Stimulated activated CD4-positive, alpha-beta T cell treated with anti-CD3 and anti-CD28 coated beads, TNF-alpha, amount 100 ng/mL, for 1 hour (primary cell): ENCODE measurements at places on chromosomes 2 and 18.

DNA sequence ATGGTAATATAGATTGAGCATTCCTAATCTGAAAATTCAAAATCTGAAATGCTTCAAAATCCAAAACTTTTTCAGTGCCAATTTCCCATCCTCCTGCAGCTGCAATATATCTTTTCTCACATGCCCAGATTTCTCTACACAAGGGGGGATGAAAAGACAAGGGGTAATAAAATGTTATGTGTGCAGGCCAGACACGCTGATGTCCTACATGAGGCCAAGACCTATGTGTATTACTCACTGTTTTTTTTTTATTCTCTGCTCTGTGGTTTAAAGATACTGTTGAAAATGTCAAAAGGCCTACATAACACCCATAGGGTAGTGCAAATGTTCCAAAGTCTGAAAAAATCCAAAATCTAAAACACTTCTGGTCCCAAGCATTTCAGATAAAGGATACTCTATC, 41.2 kb upstream of the CWC22 start:
- DNase-seq: no peak

DNA sequence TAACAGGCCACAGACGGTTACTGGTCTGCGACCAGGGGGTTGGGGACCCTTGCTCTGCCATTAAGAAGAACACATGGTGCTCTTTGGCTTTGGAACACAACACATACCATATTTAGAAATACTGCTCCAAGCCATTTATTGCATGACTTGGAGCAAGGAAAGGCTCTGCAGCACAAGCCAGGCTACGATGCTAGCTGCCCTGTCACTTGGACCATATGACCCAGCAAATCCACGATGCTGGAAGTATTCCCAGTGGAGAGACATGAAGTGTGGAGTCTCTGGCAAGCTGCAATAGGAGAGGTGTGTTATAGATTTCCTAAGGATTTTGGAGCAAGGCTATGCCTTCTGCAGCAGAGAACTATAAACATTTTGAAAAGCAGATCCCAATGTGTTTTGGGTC, 171.2 kb downstream of the HAUS1 start:
- DNase-seq: no peak

DNA sequence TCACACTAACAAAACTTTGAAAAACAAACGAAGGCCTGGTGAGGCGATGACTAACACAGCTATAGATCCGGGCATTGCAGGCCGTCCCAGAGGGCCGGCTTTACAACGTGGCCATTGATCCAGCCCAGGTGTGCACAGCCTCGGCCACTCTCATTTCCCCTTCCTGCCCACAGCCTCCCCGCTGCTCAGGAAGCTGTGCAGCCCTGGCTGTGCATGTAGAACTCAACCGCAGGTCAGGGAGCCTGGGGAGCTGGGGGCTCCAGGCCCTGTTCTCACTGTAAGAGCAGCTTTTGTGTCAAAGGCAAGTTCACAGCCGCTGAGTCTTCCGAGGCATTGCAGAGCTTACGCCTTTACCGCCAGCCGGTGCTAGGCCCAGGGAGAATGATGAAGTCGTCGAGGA, 87.2 kb downstream of the LONRF2 start:
- DNase-seq: no peak

DNA sequence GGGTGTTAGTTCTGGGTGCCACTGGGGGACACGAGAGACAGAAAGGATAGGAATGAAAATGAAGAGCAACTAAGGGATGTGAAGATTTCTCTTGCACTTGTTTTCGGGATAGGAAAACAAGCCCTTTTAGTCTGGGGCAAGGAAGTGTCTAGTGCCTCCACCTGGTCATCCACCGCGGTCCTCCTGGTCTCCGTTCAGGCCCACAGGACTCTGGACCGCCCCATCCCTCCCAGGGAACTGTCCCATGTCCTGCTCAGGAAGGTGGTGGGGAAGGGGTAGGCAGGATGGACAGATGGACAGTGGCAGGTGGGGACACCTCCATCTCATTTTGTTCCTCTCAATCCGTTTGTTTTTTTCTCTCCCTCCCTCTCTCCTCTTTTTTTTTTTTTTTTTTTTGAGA, 45.9 kb downstream of the AGAP1 start:
- no peak for DNase-seq

DNA sequence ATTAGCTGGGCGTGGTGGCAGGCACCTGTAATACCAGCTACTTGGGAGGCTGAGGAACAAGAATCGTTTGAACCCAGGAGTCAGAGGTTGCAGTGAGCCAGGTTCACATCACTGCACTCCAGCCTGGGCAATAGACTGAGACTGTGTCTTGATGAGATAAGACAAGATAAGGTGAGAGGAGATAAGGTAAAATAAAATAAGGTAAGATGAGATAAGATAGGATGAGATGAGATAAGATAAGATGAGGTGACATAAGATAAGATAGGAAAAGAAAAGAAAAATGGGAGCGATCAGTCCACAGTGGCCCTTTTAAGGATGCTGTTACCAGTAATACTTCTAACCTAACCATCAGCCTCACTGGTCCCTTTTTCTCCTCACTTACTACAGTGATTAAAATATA, 134.3 kb upstream of the UNC80 start:
- DNase-seq: no peak

DNA sequence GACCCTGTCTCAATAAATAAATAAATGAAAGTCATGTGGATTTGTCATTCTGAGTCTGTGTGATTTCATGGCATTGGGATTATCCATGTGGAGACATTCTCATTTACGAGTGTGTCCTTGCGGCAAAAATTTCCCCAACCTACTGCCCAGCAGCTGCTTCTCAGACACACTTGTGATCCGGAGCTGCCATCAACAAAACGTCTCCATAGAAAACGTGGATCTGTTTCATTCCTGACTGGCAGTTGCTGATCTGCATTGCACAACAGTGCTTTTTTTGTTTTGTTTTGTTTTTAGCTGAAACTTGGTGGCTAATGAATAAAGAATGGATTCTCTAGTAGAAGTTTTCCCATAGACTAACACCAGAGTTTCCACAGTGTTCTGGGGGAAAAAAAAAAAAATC, 74.7 kb downstream of the TGIF1 start:
- DNase-seq: no peak

GRCh38 chr2:189824694-189825396, 40.6 kb downstream of the PMS1 start:
- no peak for DNase-seq

DNA sequence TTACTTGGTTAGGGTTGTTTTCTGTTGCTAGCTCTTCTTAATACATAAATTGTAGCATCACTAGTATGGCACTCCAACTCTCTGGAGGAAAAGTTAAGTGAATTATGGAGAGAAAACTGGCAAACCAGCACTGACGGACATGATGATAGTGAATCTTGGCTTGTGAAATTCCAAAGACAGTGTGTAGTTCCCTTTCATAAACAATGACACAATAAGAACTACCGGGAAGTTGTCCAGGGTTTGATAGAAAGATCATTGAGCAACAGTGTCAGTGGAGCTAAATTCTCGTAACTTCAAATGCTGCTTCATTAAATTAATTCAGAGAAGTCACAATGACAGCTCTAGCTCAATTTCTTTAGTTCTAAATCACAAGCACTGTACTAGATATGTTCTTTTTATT, 66.5 kb downstream of the RIT2 start:
- no peak for DNase-seq

DNA sequence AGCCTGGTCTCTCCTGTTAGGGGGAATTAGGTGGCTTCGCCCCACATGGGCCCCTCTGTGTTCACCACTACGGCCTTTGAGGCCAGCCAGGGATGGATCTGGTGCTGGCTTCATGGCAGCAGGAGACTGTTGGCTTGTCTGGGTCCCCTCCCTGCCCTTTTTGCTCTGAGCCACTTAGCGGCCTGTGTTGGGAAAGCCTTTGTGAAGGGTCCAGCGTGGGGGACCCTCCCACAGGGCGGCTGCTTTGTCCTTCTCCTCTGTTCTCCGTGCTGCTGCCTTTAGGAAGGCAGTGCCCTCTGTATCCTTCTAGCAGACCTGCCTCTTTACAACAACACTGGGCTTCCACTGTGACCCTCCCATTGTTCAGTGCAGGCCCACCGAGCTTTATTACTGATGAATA, 118.4 kb downstream of the TSN start:
- no peak for DNase-seq

DNA sequence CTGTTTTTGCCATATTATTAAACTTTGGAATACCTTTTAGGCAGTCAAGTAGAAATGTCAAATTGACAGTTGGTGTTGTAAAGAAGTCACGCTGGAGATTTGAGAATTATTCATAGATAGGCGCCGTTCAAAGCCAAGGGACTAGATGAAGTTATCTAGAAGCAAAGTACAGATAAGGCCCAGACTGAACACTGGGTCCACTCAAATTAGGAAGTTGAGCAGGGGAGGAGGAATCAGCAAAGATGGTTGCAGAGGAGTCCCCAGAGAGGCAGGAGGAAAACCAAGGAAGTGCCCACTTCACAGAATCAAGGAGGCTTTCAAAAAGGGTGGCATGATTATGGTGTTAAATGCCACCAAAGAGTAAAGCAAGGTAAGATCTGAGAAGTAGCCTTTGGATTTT, 9.6 kb upstream of the ALS2 start:
- DNase-seq: no peak

- no peak for DNase-seq
Measured at GRCh38 chr2:201127570-201127969, 11.6 kb downstream of the CFLAR start.

- DNase-seq: no peak
Measured at GRCh38 chr2:39954346-39954745, 175.3 kb upstream of the THUMPD2 start.

DNA sequence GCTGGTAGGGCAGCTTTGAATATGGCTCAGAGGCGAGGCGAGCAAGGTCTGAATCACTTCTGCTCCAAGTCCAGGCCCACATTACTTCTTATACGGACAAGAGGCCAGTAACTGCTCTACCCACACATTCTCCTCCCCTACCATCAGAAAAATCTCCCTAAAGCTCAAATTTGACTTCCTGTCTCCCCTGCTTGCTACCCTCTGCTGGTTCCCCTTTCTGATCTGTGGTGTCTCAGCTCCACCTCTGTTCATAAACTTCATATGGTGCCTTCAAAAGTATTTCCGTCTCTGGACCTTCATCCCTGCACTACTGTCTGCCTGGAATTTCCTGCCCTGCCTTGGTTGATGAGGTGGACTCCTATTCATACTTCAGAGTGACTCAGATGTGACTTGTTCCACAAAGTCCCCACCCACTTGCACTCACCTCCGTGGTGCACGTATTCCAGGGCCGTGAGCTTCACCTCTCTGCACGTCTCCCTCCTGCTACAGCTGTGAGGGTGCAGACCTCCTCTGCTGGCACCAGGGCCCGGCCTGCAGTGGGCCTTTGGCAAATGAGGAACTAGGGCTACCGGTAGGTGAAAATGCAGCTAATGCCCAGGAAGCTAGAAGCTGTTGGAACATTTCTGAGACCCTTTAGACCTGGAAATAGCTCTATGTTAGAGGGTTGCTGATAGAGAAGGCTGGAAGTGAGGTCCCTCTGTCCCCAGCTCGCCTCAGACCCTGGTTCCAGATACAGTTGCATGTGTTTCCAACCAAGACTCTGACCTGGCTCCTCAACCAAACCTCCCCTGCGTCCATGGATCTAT, 24.6 kb upstream of the KCMF1 start:
- peak; percentile 35 for DNase-seq

GRCh38 chr2:155363349-155363888, 664.9 kb downstream of the KCNJ3 start:
- DNase-seq: no peak

DNA sequence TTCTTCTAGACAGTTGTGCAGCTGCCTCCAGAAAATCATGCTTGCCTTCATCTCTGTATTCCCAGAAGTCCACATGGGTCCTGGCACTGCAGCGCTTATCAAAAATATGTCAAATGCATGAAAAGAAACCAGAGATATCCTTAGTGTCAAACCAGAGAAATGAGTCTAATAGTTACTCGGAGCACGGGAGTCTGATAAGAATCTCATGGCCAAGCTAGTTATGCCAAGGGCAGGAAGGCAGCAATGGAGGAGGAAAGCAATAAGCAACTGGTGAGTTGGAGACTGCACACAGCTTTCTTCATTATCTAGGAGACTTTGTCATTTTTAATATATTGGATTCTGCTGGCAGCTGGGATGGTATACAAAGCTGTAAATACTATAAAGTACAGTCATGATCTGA, 38.6 kb downstream of the TRIB2 start:
- DNase-seq: no peak

DNA sequence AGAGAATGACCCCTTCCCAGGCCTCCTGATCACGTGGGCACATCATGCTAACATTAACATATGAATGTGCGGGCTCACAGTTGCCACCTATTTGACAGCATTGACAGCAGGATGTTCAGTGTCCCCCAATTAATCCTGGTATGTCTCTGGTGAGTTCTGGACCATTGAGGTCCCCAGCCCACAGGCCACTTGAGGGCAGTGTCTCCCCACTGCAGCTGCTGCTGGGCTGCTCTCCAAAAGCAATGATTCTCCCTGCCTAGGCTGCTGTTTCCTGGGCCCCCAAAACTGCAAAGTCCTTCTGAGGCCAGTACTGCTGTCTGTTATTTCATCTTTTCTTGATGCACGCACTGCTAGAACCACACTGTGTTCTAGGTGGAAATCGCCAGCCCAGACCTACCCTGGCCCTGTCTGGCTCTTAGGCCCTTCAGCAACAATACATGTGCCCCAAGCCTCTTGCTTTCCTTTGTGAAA, 52.7 kb upstream of the MAPK4 start:
- no peak for DNase-seq

GRCh38 chr2:29725610-29726009, 195.8 kb downstream of the ALK start:
- no peak for DNase-seq

GRCh38 chr2:224944707-224945547, 97.3 kb downstream of the DOCK10 start:
- DNase-seq: no peak

- no peak for DNase-seq
Measured at GRCh38 chr18:13268158-13269012, 49.8 kb downstream of the LDLRAD4 start.

DNA sequence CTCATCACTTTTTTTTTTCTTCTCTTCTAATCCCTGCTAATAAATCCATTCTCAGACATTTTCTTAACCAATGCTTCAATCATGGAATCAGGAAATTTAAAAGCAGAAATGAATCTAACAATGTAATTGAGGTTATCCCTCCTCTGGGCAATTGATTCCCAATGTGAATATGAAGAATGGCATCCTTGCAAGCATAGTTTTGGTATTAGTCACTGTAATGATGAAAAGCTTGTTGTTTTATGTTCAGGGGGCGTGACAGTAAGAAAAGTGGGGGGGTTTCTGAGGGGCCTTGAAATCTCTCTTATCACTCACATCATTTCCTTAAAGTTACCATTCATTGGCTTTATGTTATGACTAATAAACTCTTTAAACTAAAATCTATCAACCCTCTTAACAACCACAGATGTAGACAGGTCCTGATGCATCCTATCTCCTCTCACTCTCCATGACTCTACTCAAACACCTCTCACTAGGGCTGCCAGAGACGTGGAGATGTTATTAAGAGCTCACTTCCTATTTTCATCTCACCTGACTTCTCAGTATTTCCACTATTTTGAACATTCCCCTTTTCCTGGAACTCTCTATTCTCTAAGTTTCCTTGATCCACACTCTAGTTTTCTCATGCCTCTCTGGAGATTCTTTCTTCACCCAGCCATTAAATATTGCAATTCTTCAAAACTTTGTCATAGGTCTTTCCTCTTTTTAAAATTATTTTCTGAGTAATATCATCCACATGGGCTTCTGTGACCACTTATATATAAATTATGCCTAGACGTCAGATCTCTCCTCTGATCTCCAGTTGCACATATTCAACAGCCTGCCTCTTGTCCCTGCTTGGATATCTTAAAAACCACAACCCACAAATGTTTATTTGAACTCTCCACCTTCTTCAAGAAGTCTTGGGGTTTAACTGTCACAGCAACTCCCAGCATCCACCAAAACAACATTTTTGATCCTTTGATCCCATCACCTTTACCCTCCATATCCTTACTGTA, 332.9 kb downstream of the CDH2 start:
- no peak for DNase-seq
